C1 segment of cervical spinal cord (tissue), 14 donors: ENCODE measurements at places on chromosomes 11 and 22.
A peak's percentile ranks its signal among the peaks of the same experiment; 100 is the strongest.

GRCh38 chr11:121654259-121654842 lies 201.6 kb upstream of the SORL1-AS1 start:
- no peak for DNase-seq

DNA sequence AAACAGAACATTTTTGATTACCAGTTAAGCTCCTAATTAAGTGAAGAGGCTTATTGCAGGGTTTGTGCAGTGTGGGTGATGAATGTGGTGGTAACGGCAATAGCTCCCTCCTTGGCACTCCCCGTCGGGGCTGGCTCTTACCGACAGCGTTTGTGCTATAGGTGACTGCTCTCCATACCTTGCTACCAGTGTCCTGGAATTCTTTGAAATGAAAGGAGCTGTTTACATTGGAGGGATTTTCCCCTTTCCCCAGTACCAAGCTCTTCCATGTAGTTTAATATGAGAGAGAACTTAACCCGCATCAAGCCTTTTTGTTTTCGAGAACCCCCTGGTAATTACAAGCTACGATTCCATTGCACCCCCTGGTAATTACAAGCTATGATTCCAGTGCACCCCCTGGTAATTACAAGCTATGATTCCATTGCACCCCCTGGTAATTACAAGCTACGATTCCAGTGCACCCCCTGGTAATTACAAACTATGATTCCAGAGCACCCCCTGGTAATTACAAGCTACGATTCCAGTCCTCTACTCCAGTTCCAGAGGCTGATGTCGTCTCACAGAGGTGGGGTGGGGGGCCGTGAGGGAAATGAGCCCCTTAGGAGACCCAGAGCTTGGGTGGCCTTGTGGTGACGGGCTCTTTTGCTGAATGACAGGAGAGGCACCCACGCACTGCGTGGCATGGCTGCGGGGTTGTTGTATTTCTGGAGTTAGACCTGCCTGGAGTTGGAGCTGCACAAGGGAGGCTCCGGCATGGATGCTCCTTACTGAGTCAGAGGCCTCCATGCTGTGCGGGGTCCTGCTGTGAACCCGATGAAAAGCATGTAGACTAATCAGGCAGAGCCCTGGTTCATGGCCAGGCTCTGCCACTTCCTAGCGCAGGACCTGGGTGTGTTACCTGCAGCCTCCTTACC lies 205.3 kb downstream of the TBC1D22A start:
- no peak for DNase-seq

- no peak for DNase-seq
These were observed 17.1 kb downstream of the MAFF start for GRCh38 chr22:38218661-38219622.

DNA sequence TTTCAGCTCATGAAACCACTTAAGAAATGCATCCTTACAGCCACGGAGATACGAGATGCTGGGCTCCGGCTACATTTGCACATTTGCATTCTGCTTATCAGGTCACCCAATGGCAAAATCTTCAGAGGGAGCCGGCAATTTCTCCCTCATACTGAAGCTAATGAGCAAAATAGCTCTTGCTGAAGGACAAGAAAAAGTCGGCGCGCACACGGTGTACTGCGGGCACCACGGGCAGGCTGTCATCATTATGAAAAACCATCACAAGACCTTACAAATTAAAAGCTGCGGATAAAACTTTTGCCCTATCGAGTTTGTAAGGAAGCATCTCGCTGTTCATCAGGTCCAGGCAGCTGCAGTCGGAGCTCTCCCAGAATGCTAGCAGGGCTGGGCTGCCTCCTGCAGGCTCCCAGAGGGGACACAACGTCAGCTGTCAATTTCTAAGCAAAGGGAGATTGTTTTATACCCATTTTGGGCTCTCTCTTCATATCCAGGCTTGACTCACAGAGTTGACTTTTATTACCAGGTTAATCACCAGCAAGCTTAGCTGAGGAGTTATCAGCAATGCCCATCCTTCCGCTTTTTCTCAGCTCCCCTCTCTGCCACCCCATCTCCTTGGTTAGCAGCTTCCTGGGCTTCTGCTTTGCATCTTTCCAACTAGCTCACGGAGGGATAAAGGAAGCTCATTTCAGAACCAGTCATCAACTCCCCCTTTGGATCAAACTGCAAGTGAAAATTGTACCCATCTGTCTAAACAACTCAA lies 375.1 kb downstream of the OPCML start:
- no peak for DNase-seq

GRCh38 chr22:17596226-17596625 lies 32.3 kb downstream of the ATP6V1E1 start:
- DNase-seq: no peak

- DNase-seq: no peak
These were observed 427.0 kb upstream of the DDI1 start for GRCh38 chr11:103609117-103610066.

- no peak for DNase-seq
These were observed 325.3 kb upstream of the LRRC4C start for GRCh38 chr11:41784513-41785335.

DNA sequence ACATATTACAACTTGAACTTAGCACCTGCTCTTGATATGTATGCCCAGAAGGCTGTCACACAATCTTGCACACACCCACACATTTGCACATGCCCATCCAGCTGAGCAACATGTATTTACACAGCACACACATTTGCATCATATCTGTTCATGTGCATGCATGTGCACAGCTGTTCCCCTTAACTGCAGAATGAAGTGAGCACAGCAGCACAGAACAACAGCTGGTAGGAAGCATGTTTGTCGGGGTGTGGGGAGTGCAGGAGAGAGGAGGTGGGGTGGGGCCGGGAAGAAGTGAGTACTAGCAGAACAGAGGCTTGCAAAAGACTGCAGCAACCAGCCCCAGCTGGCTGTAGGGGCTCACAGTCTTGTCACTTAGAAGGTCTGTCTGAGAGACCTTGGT lies 296.5 kb downstream of the KIRREL3 start:
- no peak for DNase-seq

GRCh38 chr11:78397398-78397797 lies 20.2 kb downstream of the GAB2 start:
- DNase-seq: no peak

DNA sequence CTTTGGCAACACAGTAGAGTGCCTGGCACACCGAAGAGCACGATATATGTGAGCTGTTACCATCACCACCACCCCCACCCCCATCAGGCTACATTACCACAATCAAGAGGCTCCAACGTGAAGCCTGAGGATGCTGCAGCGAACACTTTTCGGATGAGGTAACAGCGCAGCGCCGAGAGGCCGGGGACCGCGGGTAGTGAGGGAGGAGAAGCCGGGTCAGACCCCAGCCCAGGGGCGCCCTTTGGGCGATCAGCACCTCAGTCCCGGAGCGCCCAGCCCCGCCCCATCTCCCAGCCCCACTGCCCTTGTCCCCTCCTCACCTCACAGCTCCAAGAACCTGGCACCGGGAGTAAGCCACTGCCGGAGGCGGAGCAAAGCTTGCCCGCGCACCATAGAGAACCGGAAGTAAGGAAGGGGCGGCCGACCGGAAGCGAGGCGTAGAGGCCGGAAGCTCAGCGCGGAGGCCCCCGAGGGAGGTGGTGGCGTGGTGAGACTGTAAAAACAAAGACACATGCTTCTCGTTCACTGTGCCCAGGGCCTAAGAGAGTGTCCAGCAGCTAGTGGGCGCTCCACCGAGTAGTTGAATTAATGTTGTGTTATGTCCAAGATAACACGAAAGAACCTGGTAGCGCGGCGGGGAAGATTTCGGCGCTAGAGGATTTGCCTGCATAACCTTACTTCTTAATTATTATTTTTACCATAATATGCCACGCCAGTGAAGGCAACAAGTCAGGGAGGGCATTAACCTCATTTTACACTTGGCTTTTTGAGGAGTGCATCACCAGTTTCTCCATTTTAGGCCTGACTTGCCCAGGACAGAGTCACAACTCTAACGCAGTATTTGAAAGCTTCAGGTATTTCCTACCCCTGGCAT lies at the start of gene THOC5:
TSS of gene THOC5 (minus strand) at position 407 of the 874 bp plus-strand sequence. CDS start 4,610 bp downstream, outside the sequence.
- DNase-seq: peak; percentile 92

GRCh38 chr11:6200975-6201374 lies 2.0 kb downstream of the OR52W1 start:
- peak; percentile 12 for DNase-seq

GRCh38 chr11:15972838-15973237 lies 383.5 kb downstream of the SOX6 start:
- no peak for DNase-seq

DNA sequence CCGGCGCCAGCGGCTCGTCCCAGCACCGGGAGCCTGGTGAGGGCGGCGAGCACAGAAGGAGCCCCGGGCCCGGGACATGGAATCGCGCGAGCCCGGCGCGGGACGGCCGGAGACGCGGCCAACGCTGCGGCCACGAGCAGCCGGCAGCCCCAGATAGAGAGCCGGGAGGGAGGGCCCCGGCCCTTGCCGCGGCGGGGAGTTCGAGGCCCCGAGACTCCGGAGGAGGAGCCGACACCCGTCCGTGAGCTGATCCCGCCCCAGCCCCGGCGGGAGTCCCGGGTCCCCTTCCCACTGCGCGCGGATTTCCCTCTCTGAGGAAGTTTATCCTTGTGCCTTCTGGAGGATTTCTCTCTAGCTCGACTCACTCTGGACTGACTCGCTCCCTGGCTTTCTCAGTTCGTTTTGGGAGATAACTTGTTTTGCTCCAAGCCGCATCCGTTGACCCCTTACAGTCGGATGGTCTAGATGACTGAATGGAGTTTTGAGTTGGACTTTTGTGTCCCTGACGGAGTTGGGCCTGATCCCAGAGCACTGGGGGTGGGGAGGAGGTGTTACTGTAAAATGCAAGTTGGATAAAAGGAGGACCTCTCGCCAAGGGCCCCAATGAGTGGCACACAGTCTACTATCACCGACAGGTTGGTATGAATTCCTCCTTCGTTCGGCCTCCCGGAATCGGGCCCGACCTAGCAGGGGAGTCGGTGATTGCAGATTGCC lies 585 bp downstream of the ARHGEF12 start:
- DNase-seq: peak; percentile 48

GRCh38 chr11:120908461-120909181 lies 115.3 kb upstream of the TBCEL start:
- no peak for DNase-seq

GRCh38 chr22:37746366-37747079 lies 49.7 kb downstream of the TRIOBP start:
- DNase-seq: no peak

GRCh38 chr11:69239641-69240040 lies 54.3 kb upstream of the MYEOV start:
- no peak for DNase-seq

DNA sequence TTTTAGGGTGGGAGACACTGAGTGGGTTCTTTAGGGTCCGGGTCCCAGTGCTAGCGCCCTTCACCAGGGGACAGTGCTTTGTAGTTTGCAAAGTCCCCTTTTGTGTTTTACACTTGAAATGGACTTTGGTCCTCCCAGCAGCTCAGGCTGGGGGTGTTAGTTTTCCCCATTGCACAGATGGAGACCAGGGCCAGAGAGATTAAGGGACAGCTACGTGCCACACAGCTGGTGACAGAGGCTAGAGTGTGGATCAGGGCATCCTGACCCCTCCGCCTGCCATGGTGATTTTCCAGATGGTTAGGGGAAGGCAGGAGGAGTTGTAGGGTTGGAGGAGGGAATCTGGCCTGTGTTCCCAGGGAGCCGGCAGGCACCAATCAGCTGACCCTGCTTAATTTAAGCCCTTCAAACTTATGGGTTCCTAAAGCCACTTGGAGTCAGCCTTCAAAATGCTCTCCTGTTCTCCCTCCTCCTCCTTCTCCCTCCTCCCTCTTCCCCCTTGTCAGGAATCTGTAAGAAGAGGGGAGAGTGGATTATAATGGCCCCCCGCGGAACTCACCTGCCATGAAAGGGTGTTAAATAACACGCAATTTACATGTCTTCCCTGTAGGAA lies 22.5 kb upstream of the MPPED1 start:
- DNase-seq: no peak

- DNase-seq: no peak
These were observed 1.2 kb downstream of the MRTFA start for GRCh38 chr22:40635043-40635939.

- no peak for DNase-seq
These were observed 6.9 kb upstream of the RBM4B start for GRCh38 chr11:66684635-66685034.

GRCh38 chr11:30489076-30489475 lies 97.1 kb downstream of the MPPED2 start:
- no peak for DNase-seq

DNA sequence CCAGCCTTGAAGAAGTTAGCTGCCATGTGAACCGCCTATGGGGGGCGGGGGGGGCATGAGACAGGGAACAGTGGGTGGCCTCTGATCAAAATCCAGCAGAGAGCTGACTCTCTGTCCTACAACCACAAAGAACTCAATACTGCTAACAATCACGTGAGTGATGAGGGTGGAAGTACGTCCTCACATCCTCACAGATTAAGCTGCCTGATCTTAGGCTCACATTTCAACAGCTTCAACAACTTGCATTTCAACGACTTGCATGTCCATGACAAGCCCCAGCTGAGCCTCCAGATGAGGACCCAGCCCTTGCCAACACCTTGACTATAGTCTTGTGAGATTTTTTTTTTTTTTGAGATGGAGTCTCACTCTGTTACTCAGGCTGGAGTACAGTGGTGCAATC lies 51.6 kb downstream of the CLMP start:
- DNase-seq: no peak

DNA sequence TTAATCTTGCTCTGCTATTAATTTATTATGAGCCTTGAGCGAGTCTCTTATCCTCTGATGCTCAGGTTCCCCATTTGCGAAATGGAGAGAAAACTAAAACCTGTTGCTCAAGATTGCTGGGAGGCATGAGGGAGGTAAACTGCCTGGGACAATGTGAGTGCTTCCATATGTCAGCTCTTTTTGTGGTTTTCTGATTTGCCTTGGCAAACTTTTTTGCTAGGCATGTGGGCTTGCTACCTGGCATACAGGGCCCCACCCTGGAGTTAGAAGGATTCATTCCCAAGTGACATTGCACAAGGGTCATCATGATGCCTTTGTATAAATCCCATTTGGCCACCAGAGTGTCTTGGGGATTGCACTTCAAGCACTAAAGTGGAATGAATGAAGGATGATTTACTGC lies 22.4 kb downstream of the TSPAN18 start:
- no peak for DNase-seq

- no peak for DNase-seq
These were observed 143.0 kb upstream of the SORL1-AS1 start for GRCh38 chr11:121595717-121596161.
